NCI-H446 (cell line): ENCODE measurements at places on chromosomes 1 and 21.

GRCh38 chr1:45522324-45523104 lies 830 bp upstream of the PRDX1 start:
- DNase-seq, result no peak

- peak; percentile 15 for DNase-seq
Measured at GRCh38 chr1:209800984-209801834, 4.7 kb downstream of the IRF6 start.

DNA sequence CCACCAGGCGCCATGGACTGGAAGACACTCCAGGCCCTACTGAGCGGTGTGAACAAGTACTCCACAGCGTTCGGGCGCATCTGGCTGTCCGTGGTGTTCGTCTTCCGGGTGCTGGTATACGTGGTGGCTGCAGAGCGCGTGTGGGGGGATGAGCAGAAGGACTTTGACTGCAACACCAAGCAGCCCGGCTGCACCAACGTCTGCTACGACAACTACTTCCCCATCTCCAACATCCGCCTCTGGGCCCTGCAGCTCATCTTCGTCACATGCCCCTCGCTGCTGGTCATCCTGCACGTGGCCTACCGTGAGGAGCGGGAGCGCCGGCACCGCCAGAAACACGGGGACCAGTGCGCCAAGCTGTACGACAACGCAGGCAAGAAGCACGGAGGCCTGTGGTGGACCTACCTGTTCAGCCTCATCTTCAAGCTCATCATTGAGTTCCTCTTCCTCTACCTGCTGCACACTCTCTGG lies 3.8 kb downstream of the GJB3 start:
- DNase-seq, result no peak

DNA sequence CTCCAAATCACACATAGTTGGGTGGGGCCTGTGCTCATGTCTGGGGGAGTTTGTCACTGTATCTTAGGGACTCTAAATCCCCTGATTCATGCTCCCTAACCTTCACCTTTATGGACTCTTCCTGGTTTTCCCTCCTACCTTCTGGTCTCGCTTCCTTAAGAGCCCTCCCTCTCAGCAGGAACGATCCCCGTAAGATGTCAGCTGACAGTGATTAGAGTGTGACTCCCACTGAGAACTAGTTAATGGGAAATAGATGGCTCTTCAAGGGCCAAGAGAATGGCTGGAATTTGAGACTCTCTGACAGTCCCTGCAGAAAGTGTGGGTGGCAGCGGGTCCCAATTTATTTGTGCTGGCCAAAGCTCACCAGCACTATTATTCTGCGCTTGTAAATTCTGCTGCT lies 22.0 kb downstream of the LYPD8 start:
- no peak for DNase-seq

GRCh38 chr1:192399161-192399560 lies 82.4 kb downstream of the RGS21 start:
- no peak for DNase-seq

DNA sequence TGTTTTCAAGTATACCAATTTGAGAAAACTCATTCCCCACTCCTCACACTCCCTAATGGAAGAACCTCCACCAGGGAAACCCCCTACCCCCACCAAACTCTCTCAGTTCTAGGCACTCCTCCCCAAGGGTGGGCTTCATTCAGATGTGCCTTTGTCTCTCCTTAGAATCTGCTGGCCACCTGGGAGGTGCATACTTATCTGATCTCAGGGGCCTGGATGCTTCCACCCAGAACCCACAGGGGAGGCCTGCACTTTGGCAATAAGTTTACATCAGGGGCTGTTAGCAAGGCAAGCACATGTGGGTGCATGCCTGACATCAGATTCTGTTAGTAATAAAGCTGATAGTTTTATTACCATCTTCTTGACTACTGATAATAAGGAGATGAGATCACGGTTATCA lies 32.5 kb upstream of the SLAMF9 start:
- no peak for DNase-seq

GRCh38 chr1:227556288-227556687 lies 7.1 kb upstream of the ZNF678 start:
- DNase-seq, result no peak

DNA sequence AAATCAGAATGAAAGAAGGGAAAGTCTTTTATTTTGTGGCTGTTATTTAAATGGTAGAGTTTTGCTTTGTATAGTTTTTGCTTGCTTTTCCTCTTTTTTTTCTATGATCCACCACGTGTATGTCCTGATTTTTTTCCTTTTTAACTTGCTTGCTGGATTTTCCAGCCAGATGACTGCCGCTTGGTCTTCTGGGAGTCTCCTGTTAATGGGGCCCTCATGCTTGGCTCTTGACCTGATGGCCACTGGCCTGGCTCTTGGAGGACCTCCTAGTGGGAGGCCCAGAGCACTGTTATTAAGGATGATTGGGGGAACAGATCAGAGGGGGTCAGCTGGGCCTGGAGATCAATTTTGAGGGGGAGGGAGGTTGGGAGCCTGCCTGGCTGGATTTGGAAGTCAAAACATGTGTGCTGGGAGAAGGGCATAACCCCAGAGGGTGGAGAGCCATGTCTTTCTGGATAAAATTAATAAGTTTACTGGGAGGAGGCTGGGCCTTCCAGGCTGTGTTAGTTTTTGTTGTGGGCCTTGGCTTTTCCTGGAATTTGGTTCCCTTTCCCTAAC lies 1.2 kb downstream of the FGGY start:
- no peak for DNase-seq

DNA sequence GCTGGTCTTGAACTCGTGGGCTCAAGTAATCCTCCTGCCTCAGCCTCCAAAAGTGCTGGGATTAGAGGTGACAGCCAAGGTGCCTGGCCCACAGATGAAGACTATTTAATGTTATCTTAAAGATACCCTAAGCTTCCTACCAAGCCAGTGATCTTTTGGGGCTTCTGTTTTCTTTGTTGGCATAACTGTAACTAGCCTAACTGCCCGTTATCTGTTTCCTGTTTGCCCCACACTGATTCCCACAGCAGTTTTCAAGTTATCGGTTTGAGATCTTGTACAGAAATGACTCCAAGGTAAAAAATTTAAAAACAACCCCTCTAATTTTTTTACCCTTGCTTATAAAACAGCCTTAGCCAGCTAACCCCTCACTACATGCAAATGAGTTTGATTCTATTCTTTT lies 12.4 kb downstream of the SELL start:
- DNase-seq, result no peak

GRCh38 chr21:27636656-27637055 lies 669.8 kb upstream of the ADAMTS5 start:
- DNase-seq, result no peak

DNA sequence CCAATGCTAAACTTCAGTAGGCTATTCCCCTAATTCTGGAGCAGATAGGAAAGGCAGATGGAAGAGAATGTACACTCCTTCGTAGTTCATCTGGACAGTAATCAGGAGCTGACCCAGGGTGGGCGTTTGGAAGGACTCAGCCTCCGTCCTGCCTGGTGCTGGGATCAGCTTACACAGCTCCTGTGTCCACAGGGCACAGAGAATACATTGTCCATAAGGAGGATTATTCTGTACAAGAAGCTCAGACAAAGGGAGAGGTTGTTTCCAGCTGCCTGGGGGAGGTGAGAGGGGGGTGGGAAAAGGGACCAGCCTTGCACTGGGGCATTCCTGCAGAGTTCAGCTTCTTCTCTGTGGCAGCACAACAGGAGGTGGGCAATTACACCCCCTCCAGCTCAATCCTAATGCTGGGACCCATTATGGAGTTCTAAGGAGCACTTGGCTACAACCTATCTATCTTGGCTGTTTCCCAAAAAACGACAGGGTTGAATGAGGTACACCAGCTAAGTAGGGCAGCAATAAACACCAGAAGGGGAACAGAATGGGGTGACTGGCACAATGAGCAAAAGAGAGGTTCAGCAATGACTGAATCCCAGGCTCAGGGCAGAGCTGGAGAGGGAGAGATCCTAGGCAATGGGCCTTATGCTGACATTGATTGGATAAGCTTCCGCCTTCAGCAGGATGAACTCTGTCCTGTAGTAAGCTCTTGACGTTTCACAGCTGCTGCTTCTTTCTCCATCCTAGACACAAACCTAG lies 7.4 kb downstream of the MED8 start:
- DNase-seq, result no peak

DNA sequence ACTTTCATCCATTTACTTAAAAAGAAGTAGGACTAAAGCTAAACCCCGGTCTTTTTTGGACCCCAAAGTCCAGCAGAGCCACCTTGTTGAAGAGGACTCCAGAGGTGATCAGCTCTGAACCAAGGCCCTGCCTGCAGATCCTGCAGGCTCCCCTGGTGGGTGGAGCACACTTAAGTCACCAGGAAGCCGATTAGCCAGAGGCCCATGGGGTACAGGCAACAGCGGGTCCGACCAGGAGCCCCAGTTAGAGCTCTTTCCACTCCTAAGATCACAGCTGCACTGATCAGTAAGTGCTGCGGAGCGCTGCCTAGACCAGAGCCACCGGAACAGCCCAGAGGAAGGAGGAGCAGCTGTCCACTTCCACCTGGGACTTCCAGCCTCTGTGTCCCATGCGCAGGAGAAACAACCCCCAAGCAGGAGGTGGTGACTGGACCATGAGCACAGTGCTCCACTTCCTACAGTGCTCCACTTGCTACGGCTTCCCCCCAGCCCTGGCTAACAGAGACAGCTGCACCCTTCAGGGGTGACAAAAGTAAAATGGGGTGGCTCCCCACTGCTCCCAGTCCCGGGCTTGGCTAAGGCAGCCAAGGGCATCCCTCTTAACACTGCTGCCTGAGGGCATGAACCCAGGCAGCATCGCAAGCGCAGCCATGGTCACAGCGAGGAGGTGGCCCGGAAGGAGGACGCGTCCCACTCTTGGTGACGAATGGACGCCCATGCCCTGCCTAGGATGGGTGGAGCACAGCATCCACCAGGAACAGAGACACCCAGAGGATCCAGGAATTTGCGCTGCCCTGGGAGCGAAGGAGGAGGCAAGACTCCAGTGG lies 58.0 kb downstream of the NPHP4 start:
- DNase-seq, result no peak

- no peak for DNase-seq
Measured at GRCh38 chr1:228925691-228926090, 190.4 kb downstream of the RHOU start.

GRCh38 chr1:76106719-76107235 lies 32.2 kb downstream of the ST6GALNAC3 start:
- no peak for DNase-seq

DNA sequence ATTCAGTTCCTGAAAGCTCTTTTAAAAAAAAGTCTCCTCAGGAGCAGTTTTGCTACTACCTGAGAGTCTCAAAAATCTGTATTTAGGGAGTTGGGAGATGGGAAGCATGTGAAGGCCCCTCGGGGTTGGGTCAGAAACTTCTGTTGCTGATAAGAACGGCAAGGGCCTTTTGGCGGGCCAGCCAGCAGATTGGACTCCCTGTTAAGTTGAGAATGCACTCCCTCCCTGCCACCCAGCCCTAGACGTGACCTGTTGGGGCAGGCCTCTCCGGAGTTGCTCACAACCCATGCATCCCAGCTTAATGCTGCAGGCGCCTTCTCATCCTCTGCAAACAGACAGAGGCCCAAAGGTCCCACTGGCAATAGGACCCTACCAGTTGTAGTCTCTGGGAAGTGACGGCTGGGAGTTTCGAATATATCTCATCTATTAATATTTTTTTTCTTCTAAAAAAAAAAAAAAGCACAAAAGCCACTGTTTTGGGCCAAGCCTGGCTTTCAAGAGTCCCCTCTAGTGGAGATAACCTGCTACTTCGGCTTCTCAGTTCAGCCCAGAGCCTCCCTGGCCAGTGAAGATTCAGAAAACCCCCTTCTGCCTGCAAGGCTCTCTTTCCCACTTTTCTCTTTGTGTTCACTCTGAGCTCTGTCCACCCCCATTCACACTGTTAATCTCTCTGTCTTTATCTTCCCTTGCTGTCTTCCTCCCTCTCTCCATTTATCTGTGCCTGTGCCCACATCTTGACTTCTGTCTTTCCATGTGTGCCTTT lies 5.3 kb downstream of the PLXNA2 start:
- peak; percentile 12 for DNase-seq

DNA sequence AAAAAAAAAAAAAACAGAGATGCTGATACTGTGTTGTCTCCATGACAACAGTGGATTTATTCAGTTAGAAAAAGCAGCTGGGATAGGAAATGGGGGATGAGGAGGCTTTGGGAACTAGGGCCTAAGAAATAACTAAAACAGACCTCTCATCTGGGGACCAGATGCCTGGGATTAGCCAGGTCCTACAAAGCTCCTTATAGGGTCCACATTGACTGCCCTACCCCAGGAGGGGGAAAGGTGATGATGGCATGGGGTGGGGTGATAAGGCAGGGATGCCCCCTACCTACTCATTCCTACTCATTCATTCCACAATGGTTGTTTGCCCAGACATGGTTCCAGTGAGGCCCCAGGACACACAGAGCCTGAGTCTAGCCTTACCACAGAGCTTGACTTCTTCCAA lies 131.2 kb downstream of the PLXNA2 start:
- DNase-seq, result no peak

DNA sequence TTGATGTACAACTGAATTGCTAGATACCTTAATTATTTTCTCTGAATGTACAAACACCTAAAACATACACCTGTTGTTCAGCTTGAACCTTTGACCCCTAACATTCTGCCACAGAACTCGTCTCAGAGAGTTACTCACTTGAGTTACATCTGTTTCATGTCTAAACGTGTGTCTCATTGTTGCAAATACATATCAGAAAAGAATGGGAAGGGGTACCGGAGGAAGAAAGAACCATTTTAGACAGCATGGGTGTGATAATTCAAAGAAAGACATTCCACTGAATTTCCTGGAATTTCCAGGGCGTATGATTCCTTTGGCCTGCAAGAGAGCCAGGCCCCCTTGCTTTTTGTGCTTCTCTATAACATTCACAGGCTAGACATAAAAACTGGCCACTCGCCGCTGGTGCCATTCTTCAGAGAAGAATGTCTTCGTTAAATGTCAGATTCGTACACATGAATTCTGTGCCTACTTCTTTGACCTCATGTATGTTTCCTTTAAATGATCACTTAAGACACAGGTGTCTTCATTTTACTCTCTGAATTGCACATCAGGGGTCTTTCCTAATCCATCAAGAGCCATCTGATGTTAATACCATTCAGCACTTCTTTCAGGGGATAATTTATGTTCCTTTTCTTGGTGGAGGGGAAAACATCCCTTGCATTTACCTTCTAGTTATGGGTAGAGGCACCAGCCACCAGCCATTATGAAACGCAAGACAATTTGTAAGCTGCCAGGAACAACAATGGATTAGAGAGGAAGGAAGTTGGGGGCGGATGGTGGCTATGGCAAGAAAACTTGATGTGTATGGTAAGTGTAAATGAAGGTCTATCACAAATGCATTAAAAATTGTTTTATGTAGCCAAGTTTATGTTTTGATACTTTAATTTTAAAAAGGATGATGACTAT lies 12.7 kb downstream of the ATF3 start:
- DNase-seq, result no peak

DNA sequence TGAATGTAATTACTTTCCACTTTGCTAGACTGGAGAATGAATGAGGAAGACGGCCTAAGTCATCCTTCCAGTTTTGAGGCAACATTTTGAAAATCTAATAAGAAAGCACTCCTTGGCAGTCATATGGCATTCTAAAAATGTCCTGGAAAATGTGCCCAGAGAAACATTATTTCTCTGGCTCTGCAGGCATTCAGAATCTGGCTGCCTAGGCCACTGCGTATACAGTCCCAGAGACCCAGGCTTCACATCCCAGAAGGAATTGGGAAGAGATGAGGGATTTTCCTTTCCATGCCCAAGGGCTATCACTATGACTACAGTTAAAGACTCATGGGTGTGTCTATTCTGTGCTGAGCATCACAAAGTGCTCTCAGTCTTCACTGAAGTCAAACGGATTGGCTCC lies 92.9 kb downstream of the BEND5 start:
- no peak for DNase-seq

- DNase-seq, result peak; percentile 75
Measured at GRCh38 chr1:62467092-62467491, 30.2 kb downstream of the USP1 start.
